ENCODE measurements at places on chromosomes 5 and 9.

- DNase-seq, result no peak
Observed at GRCh38 chr9:120921661-120922181, 4.9 kb downstream of the TRAF1 start.

- no peak for DNase-seq
Observed at GRCh38 chr5:123997462-123998215, 485.7 kb downstream of the CSNK1G3 start.

- no peak for DNase-seq
Observed at GRCh38 chr5:118646917-118647316, 341.4 kb downstream of the DTWD2 start.

GRCh38 chr9:107249131-107249533 lies 33.9 kb upstream of the RAD23B start:
- DNase-seq, result no peak

GRCh38 chr9:81588148-81588871 lies 101.0 kb downstream of the TLE1 start:
- no peak for DNase-seq

GRCh38 chr5:54844905-54845566 lies 140.4 kb downstream of the ESM1 start:
- no peak for DNase-seq

- no peak for DNase-seq
Observed at GRCh38 chr9:127035948-127036347, 86.5 kb downstream of the ANGPTL2 start.

DNA sequence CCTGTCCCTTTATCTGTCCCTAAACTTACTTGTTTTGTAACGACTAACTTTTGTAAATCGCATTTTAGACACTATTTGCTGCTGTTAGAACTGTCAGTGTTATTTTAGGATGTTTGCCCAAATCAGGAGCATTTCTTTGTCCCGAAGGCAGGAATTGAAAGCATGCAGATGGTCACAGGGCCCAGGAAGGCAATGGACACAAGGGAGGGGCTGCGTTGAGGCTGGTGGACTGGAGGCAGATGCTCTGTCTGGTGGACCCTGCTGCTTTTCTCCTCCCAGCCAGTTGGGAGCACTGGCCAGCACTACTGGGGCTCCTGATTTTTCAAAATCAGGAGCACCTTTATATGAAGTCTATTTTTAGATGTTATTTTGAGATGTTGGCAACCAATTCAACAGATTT lies 31.7 kb downstream of the DOCK2 start:
- DNase-seq, result no peak

- no peak for DNase-seq
Observed at GRCh38 chr5:126624534-126624933, 23.8 kb downstream of the PHAX start.

GRCh38 chr5:168951769-168952168 lies 349.2 kb downstream of the SLIT3 start:
- no peak for DNase-seq

- no peak for DNase-seq
Observed at GRCh38 chr9:61673247-61673646, 483.4 kb downstream of the SPATA31A7 start.

DNA sequence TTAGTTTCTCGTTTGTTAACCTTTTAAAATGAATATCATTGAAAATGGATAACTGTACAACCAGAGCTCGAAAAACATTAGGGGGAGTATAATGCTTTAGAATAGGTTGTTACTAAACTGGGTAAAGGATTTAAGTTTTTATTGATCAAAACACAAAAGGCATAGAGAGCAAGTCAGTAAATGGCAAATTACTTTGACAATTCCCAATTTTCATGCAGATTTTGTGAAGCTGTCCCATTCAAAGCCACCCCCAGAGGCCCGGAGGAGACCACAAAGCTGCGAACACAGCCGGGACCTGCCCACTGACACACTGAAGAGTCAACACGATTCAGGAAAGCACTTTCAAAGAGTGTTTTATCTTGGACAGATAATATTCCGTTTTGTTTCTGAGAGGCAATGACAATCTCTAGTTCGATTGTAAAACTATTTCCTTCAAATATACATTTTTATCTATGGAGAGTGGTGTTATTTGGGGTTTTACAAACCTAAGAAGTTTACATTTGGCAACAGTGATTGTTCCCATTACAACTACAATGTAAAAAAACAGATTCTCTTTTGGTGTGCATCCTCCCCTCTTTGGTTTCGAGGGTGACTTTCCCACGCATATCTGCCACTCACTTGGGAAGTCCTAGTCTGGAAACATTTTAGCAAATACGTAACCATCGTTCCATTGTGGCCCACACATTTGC lies 182.6 kb upstream of the TBCA start:
- DNase-seq, result no peak

GRCh38 chr9:87684627-87685219 lies 41.2 kb upstream of the CTSL start:
- DNase-seq, result no peak

- DNase-seq, result no peak
Observed at GRCh38 chr5:172223901-172224873, 30.2 kb downstream of the EFCAB9 start.

GRCh38 chr9:113935677-113936380 lies 59.7 kb downstream of the ZNF618 start:
- DNase-seq, result no peak

GRCh38 chr5:178313316-178313715 lies 80.7 kb upstream of the PHYKPL start:
- no peak for DNase-seq

DNA sequence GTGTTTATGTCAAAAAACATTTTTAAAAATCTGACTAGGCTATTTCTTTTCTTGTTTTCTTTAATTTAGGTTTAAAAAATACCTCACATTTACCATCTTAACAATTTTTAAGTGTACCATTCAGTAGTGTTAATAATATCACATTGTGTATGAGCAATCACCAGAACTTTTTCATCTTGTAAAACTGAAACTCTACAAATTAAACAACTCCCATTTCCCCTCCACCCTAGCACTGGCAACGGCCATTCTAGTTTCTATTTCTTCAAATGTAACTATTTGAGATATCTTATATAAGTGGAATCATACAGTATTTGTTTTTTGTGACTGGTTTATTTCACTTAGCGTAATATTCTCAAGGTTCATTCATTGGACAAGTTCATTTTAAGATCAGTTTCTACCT lies 27.7 kb downstream of the PLCXD3 start:
- no peak for DNase-seq

DNA sequence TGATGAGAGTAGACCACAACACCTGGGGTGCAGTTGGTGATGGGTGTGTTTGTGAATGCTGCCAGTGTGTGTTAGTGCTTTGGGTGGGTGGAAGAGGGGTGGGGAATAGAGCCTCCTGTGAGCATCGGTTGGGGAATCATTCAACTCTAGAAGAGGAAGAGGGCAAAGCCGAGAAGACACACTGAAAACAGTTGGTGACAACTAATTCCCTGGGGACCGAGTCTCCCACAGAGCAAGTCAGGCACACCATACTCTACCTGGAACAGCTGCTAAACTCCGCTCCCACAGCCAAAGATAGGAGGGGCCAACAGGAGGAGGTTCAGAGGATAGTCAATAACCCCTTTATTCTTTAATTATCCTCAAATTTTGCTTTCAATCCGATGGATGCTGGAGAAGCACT lies 1.6 kb upstream of the ARHGEF39 start:
- no peak for DNase-seq

DNA sequence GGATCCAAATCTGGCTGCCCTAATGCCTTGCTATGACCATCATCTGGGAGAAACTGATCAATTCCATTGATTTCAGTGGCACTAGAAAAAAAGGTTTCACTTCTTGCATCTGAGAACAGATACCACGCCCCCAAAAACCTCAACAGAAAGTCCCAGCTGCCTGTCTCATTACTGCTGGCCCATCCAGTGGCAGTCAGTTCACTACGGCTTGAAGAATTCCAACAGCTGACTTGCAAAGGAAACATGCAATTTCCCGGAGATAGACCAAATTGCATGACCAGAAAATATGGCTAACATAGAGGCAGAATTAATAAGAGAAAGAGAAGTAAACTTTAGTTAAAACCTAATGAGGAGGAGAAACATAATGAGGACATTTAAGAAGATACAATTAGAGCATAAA lies 48.6 kb downstream of the UGCG start:
- no peak for DNase-seq

DNA sequence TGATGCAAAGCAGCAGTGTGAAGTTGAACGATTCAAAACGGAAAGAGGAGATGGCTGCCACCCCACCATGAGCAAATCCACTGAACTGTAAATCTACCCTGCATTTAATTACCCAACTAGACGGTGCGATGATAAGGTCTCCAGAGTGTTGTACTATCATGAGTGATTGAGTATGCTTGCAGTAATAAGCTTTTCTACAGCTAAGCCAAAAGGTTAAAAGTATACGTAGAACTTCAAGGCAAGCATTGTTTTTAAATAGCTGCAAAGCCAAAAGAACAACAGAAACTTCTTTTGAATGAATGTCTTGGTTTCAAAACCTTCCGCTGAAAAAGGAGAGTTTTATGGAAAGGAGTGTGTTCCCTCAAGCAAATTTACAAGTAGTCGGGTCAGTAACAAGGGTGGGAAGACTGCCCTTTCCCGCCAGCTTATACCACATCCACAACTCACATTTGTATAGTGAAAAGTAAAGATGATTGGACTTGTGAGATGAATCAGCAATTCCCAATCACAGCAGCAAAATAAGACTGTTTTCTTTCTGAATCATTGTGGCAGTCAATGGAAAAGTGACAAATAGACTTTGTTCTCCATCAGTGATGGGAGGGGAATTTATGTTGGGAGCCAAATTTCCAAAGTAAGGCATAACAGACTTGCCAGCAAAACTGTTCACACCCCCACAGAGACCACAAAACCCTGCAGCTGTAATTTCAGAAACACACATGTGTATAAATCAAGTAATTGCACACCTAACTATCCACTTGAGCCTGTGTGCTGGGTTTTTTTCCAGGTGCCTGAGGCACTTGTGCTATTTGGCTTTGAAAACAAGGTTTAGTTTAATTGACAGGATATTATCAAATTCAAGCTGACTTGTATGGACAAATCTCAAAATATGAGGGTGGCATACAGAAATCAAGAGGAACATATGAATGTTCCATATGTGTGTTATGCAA lies 407.7 kb upstream of the GRAMD2B start:
- DNase-seq, result no peak

GRCh38 chr9:134630393-134630790 lies 11.2 kb upstream of the COL5A1 start:
- DNase-seq, result no peak

GRCh38 chr9:82882748-82883147 lies 180.2 kb downstream of the RASEF start:
- no peak for DNase-seq

DNA sequence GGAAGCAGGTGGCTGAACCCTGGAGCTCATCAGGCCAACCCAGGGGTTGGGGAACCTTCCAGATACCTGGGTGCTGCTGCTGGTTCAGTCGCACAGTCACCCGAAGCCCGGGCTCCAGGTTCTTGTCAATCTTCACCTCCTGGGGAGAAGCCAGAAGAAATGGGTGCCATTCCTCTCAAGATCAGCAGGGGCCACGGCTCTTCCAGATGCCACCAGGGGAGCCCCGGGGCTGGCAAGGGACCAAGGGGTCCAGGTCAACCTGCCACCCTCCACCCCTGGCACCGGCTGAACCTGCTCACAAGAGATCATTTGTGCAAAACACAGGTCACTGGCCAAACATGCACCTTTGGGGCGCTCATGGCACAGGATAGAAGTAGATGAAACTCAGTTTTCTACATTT lies 4.7 kb downstream of the SPOUT1 start:
- DNase-seq, result no peak

GRCh38 chr9:15308511-15308910 lies 1.5 kb upstream of the TTC39B start:
- no peak for DNase-seq

DNA sequence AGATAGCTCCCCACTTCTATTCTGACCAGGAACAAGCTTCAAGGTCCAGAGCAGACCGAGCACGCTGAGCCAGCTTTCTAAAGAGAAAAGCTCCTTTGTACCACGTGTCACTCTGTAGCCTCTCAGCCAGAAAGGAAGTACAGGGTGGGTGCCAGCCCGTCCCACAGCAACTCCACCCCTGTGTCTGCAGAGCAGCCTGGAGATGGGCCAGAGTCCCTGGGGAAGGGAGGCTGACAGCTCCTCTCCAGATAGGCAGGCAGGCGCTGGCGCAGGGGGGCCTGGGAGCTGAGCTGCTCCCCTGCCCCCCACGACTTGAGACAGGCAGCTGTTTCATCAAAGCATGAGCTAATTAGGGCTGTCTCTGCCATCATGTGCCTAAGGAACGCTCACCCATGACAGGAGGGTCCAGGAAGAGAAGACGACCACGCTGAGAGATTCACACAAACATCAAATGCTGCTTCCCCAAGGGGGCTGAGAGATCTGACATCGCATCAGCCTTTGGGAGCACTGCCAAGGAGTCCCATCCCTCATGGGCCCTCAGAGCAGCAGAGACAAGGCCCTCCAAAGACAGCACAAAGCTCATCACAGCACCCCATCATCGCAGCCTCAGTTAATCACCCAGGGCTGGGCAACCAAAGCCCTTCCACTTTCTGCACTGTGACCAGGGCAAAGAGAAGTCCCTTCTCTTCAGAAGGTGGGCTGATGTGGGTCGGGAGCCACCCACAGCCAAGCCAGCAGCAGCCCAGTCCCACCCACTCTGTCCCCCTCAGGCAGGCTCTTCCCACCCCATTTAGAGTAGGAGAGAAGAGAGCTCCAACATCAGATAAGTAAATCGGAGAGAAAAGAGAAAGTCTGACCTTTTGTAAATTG lies 78.5 kb upstream of the LRRTM2 start:
- no peak for DNase-seq

DNA sequence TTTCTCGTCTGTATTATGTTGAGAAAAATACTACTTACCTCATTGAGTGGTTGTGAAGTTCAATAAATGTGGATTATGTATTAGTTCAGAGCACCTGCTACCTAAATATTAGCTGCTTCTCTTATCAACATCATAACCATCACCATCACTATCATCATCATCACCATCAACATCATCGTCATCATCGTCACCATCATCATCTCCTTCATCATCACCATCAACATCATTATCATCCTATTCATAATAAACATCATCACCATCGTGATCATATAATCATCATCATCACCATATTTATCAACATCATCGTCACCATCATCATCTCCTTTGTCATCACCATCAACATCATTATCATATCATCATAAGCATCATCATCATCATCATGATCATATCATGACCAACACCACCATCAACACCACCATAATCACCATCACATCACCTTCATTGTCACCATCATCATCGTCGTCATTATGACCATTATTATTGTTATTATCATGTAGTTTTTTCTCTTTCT lies 181.0 kb upstream of the ADCY2 start:
- no peak for DNase-seq

- DNase-seq, result no peak
Observed at GRCh38 chr5:88979244-88979643, 96.3 kb upstream of the MEF2C start.

DNA sequence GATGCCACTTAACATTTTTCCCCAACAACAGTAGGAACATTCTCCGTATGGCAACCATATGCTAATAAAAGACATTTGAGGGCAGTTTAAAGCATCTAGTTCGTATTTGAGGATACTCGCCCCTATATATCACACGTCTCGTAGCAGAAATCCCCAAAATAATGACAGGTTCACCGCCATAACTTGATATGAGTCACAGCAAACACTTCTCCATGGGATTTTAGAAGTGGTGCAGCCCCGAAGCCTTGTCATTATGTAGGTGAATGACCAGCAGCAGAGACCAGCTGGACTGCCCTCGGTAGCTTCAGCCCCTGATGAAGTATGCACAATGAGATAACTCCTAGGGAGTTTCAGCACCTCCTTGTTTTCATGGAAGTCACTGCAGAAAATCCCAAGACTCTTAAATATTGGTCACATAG lies 2.0 kb downstream of the CTNND2 start:
- no peak for DNase-seq

- no peak for DNase-seq
Observed at GRCh38 chr5:73544429-73545402, 20.7 kb downstream of the ANKRA2 start.
